Esophagus muscularis mucosa (tissue), 4 donors: ENCODE measurements at places on chromosomes 12 and 14. TPM values are rescaled to one million over a fixed set of nuclear protein-coding genes. Genes with fewer than 3 reads are reported as not detected.

- H3K36me3 ChIP-seq = no peaks in the 10 kb centered on the region
- H3K27ac ChIP-seq = peak overlapping the region; percentile 71
- H3K4me3 ChIP-seq = peak overlapping the region; percentile 42
- H3K4me1 ChIP-seq = peaks cover 42% of the 10 kb centered on the region
- H3K27me3 ChIP-seq = no peaks in the 10 kb centered on the region
- no peak for DNase-seq
Measured at GRCh38 chr12:14960548-14961465, 594 bp downstream of the ARHGDIB start.

DNA sequence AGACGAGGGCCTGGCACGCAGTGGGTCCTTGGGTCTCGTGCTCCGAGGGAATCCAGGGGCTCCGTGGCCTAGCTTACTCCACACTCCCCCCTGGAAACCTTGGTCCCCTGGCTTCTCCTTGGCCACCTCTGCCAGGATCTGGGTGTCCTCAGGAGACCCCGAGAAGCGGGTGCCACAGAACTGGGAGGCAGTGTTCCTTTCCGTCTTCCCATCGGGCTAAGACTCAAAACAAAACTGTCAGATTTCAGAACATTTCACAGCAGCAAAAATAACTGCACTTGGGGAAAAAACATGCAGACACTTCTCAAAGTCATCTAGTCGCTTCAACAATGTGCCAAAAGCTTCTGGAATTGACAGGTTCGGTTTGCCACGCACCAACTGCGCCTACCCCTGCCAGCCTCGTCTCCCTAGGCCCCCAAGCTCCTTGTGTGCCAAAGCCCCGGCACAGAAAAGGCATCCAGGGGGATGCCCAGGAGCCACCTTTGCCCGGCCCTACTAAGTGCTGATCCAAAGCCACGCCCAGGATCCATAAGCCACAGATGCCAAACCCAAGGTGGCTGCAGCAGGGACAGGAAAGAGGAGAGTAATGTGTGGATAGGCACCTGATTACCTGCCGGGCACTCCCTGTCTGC is 58.4 kb upstream of the DIO3 start:
- no peaks in the 10 kb centered on the region for H3K27me3 ChIP-seq
- DNase-seq = no peak
- H3K36me3 ChIP-seq = no peaks in the 10 kb centered on the region
- no peak overlapping the region for H3K27ac ChIP-seq
- peaks cover under 1% of the 10 kb centered on the region for H3K4me1 ChIP-seq

DNA sequence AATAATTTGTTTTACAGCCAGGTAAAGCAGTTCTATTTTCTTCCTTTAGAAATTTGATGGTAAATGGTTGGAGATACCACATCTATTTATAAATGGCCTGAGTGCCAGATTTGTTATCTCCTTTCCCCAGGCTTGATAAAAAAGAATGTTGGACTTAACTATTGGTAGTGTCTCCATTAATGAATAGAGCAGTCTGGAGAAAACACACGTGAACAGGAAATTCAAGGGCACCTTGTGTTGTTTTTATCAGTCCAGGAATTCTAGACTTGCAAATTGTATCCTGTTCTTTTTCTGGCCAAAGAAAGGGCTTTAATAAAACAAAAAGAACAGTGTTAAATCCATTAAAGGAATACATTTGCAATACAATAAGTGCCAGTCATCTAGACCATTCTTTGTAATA is 40.8 kb upstream of the BMAL2 start:
- no peaks in the 10 kb centered on the region for H3K36me3 ChIP-seq
- no peak for DNase-seq
- no peak overlapping the region for H3K4me3 ChIP-seq
- H3K27ac ChIP-seq = peak overlapping the region; percentile 58
- H3K27me3 ChIP-seq = no peaks in the 10 kb centered on the region
- H3K4me1 ChIP-seq = peaks cover 89% of the 10 kb centered on the region

RTN1 gene
- total RNA-seq = 7.6 TPM
